ENCODE measurements at places on chromosomes 2 and 18.

DNA sequence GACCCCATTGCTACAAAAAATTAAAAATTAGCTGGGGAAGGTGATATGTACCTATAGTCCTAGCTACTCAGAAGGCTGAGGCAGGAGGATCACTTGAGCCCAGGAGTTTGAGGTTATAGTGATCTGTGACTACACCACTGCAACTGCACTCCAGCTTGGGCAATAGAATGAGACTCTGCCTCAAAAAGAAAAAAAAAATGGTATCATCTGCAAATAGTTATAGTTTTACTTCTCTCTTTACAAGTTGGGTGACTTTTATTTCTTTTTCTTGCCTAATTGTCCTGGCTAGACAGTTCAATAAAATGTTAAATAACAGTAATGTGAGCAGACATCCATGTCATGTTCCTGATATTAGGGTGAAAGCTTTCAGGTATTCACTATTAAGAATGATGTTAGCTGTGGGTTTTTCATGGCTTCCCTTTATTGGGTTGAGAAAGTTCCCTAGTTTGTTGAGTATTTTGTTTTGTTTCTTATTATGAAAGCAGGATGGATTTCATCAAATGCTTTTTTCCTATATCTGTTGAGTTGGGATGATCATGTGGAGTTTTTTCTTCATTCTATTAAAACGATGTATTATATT lies 24.9 kb upstream of the ACOXL start:
- DNase-seq = no peak

DNA sequence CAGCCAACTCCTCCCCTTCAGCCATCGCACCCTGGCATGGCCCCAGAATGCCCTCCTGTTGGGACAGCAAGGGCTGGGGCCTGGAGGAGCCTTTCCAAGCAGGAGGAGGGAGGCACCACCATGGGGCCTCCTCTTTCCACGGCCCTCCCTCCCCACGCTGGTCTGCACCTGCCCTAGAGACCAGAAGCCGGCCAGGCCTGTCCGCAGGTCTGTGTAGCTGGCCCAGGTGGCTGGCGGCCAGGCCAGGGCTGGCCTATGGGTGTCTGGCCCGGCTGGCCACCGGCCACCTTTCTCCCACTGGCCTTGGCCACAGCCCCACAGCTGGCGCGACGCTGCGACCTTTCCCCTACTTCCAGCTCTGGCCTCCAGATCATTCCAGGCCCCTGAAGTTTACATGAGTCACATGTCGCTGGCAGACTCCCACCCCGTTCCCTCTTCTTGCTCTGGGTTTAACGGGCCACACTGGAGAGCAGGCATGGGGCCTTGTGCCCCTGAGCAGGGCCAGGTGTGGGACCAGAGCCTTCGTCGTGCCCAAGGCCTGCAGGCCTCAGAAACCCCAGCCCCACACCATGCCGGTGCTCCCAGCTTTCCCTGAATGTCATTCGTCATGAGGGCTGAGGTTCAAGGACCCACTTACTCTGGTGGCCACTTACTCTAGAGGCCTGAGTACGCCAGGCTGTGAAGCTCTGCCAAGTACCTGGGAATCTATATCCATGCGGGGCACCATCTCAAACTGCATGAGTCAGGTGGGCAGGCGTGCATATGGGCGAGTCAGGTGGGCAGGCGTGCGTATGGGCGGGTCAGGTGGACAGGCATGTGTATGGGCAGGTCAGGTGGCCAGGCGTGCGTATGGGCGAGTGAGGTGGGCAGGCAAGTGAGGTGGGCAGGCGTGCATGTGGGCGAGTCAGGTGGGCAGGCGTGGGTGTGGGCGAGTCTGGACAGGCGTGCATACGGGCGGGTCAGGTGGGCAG lies 33.3 kb upstream of the KLF11 start:
- no peak for DNase-seq

GRCh38 chr2:131105950-131106801 lies 1.0 kb downstream of the PLEKHB2 start:
- DNase-seq = no peak

DNA sequence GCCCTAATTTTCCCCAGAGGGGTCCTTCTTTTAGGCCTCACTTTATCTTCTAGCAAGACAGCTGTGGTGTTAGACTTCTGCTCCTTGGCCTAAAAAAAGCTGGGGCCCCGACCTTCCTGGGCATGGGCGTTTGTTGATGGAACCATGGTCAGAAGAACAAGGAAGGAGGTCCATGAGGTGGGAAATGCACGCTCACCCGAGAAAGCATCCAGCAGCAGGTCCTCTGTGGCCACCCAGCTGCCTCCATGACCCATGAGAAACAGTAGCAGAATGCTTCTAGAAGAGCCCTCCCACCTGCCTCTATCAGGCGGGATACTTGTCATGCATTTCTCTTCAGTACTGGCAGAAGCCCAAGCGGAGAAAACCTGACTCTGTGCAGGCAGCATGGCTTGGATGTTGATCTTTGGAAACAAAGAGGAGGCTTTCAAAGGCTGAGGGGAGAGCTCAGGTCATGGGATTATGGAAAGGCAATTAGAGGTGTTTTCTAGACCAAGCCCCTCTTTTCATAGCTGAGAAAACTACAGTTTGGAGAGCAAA lies 249.1 kb downstream of the FAM210A start:
- DNase-seq = no peak

DNA sequence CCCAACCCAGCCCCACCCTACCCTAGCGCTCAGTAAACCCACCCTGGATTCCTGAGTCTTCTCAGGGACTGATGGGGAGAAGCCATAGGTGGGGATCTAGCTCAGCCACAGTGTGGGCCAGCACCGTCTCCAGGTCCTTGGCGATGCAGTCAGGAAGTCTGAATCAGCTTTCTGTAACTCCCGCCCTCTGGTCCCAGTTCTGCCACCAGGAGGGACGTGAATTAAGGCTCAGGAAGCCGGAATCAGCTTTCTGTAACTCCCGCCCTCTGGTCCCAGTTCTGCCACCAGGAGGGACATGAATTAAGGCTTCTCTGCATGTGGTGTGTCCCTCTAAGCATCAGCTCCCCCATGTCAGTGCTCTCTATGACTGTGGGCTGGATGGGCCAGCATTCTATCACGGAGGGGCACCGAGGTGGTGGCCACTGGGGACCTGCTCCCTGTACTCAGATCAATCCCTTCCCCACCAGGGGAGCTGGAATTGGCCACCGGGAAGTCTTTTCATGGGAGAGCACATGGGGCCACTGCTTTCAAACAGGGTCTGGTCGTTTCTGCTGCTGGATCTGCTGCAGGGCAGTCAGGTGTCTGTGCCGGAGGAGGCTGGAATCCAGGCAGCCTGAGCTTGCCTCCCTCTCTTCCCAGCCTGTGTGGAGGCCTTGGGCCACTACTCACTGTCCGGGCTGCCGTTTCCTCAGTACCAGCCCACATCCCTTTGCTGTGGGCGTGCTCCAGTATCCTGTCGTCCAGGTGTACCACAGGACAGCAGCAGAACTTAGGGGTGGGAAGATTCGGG lies 24.7 kb downstream of the ASB18 start:
- no peak for DNase-seq

DNA sequence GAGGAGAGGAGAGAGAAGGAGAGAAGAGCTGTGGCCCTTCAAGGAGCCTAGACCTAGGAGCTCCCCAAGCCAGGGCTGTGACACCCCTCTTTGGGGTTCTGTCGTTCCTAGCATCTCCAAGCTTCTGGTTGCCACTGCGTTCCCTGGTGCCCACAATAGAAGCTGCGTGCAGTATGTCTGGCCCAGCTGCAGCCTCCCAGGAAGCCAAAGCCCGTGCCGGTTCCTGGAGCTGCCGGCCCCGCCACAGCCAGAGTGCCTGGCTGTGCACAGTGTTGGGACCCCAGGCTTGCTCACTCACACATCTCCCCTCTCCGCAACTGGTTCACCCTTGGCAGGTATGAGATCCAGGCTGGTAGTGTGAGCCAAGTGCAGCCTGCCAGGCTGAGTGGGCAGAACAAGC lies 367.7 kb upstream of the MC4R start:
- DNase-seq = no peak

GRCh38 chr2:127633556-127634065 lies 12.3 kb upstream of the GPR17 start:
- no peak for DNase-seq

DNA sequence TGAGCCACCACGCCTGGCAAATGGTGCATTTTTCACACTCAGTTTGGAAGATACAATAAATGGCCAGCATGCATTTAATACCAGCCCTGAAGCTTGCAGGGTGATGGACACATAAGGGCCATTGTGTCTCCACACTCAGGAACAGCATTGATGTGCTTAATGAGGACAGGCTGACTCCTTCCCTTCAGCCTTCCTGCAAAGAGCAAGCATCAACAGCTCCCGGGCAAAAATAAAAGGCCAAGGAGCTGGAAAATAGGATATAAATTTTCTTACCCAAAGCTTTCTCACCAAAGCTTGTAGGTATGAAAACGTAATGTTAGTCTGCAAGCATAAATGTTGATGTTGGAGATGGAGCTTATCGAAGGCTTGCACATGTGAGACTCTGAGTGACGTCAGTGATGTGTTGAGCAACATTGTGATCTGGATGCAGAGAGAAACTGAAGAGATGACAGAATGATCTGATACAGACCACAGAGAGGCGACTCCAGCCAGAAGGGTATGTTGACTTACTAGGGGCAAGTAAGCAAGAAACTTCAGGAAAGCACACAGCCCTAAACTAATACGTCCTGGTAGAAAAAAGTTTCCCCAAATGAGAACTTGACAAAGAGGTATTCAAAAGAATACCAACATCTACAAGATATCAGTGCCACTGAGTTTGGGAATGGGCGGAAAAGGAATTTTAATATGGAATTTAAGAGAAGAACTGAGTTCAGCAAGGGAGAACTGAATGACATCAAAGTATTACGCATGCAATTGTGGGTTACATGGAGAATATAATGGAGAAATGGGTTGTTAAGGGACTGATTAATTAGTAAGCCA lies 256.5 kb downstream of the TGIF1 start:
- DNase-seq = no peak

- DNase-seq = no peak
These were observed 70.9 kb downstream of the PIEZO2 start for GRCh38 chr18:11078491-11078890.

GRCh38 chr2:29035016-29035745 lies 39.1 kb downstream of the PCARE start:
- DNase-seq = no peak

DNA sequence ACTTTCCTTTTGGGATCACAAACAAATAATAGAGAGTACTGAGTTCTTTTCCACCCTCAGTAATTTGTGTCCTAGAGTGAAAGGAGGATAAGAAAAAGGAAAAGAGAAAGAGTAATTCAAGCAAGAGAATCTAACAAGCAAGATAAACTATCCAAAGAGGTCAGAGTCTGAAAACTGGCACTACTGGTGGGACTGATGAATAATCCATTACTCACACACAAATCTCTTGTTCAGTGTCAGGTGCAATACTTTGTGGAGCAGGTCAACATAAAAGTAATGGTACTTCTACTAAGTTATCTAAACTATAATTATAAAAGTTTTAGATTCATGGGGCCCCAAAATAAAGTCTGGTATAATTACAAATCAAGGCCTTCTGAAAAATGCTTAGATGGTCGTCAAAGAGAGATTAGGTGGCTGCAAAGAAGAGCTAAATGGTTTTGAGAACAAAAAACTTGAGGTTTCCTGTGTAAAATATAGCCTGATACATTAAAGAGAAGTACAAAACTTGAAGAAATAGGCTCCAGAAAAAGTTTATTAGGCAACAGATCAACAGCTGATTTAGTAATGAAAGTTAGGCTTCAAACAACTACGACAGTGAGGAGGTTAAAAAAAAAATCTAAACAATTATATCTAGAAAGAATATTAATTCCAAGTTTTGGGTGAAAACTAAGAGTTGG lies 109.4 kb downstream of the BAZ2B start:
- no peak for DNase-seq

GRCh38 chr2:20224164-20224715 lies 690 bp downstream of the SDC1 start:
- no peak for DNase-seq

- DNase-seq = no peak
These were observed 30.8 kb upstream of the TNFAIP6 start for GRCh38 chr2:151326554-151326953.

DNA sequence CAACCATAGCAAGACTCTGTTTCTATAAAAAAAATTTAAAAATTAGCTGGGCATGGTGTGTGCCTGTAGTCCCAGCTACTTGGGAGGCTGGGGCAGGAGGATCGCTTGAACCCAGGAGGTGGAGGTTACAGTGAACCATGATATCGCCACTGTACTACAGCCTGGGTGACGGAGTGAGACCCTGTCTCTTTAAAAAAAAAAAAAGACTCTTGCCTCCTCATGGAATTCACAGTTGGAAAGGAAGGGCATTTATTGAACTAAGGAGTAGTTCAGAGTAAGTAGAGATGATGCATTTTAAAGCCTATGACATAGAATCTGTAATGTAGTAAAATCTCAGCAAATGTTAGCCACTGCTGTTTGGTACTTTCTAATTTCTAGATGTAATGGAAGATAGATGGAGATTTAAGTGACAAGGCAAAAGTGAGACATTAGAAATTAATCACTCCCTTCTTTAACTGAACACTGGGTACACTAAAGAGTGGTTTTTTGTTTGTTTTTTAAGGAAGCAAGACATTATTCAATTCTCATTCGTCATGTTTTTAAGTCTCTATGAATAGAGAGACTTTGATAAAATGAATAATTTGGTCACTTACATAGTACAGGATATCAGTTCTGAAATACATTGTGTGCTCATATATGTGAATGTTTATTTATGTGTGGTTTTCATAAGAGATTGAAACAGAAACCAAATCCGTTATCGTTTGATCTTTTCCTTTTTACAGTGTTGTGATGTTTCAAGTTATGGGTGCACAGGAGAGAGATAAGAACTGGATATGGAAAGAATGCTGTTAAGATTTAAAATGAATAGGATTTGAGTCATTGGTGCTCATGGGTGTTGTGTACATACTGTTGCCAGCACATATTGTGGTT lies 186.1 kb upstream of the STON1 start:
- DNase-seq = no peak

- DNase-seq = no peak
These were observed 99.4 kb downstream of the ZNF516 start for GRCh38 chr18:76395609-76396008.

GRCh38 chr18:44637210-44638033 lies 43.3 kb upstream of the SETBP1 start:
- no peak for DNase-seq

DNA sequence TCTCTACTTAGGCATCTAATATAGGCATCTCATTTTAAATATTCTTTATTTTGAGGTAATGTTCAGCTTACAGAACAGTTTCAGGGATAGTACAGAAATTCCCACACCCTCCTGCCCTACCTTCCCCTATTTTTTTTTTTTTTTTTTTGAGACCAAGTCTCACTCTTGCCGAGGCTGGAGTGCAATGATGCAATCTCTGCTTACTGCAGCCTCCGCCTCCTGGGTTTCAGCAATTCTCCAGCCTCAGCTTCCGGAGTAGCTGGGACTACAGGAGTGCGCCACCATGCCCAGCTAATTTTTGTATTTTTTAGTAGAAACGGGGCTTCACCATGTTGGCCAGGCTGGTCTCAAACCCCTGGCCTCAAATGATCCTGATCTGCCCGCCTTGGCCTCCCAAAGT lies 97.6 kb downstream of the EPB41L5 start:
- no peak for DNase-seq

GRCh38 chr18:31426021-31426420 lies 21.5 kb upstream of the DSG3 start:
- DNase-seq = no peak

GRCh38 chr2:233799716-233800115 lies 21.6 kb downstream of the MROH2A start:
- DNase-seq = no peak

All from stimulated activated CD8-positive, alpha-beta memory T cell treated with anti-CD3 and anti-CD28 coated beads, Interleukin-15, amount 100 ng/mL, for 1 hour (primary cell).